Aorta (tissue), 5 donors: ENCODE measurements at places on chromosomes 12 and 14.

GRCh38 chr12:5524116-5524768 lies 92.3 kb downstream of the NTF3 start:
- no peak for DNase-seq

- no peak for DNase-seq
Measured at GRCh38 chr14:49880267-49881064, 12.4 kb upstream of the ARF6 start.

DNA sequence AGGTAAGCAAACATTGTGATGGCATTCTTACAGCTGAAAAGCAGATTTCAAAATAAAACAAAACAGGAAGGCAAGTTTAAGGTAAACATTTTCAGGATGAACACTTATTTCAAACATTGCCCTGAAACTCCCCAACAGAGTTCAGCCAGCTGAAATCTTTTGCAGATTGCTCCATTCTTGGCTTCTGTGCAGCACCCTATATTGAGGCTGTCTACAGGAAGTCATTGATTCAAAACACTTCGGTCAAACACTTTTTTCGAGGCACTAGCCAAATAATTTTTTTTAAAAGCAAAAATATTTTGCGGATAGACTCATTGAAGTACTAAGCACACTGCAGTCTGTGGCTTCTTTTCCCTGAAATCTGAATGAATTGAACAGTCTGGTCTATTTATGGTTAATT lies 318.1 kb upstream of the PDE3A start:
- no peak for DNase-seq

GRCh38 chr12:68391937-68392336 lies 59.8 kb upstream of the MDM1 start:
- DNase-seq: no peak

DNA sequence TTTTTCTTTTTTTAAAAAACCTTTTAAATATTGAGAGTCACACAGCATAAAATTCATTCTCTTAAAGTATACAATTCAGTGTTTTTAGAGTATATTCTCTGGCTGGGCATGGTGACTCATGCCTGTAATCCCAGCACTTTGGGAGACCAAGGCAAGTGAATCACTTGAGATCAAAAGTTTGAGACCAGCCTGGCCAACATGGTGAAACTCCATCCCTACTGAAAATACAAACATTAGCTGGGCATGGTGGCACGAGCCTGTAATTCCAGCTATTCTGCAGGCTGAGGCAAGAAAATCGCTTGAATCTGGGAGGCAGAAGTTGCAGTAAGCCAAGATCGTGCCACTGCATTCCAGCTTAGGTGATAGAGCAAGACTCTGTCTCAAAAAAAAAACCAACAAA lies 68.4 kb upstream of the BCAT1 start:
- no peak for DNase-seq

- peak; percentile 86 for DNase-seq
Measured at GRCh38 chr12:111409780-111410430, 4.2 kb downstream of the SH2B3 start.

GRCh38 chr12:32390572-32391219 lies 8.7 kb upstream of the FGD4 start:
- no peak for DNase-seq

DNA sequence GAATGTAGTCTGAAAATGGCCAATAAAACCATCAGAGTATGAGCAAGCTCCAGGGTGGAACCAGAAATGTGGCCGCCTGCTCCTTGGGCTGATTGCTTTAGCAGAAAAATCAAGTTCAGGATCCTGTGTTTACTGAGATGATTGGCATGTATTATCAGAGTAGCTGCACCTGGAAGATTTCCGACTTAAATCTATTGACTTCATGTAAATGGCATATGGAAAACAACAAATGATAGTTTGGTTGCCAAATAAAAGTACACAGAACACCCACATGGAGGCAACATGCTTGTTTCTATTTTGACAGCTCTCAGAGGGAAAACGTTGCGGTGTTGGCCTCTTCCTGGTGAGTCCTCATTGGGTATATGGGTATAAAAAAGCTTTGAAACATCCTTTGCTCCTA lies 31.3 kb downstream of the SOCS2 start:
- DNase-seq: no peak

DNA sequence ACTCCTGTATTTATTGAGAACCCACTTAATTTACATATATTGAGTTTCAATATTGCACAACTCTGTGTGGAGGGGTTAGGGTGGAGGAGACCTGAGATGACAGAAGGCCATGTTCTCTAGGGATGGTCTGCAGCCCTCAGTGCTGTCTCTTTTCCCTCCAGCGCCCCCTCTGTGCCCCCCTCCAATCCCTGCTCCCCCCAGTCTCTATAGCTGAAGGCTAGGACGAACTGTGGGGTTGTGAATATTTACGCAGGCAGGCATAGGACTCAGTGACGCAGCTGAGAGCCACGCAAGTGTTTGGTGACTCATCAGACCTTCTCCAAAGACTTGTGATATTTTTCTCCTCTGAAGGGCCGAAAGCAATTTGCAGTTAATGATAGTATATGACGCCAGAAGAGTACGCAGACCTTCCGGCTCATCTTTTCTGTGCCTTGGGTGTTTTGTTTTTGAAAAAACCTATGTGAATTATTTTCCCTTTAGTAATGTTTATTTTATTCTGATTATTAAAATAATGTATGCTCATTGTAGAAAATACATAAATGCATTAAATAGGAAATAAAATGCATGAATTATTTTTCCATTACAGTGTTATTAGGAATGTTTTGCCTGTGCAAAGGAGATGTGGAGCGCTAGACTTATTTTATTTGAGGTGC lies 85.3 kb downstream of the SLC25A47 start:
- no peak for DNase-seq

DNA sequence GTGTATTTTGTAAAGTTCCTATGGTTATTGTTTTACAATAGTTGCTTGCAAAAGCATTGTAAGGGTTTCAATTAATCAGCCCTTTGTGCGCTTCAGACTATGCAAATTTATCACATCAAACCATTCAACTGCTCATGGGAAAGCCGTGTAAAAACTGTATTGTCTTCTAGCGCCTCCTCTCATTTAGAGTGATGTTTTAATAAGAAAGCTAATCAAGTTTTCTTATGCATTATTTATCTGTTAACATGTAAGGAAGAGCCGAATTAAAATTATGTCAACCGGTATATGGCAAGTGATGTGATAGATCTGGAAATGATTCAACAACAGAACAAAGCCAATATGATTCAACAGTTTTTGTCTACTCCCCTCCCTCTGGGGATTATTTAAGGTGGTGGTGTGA lies 92.5 kb upstream of the RFX4 start:
- no peak for DNase-seq

DNA sequence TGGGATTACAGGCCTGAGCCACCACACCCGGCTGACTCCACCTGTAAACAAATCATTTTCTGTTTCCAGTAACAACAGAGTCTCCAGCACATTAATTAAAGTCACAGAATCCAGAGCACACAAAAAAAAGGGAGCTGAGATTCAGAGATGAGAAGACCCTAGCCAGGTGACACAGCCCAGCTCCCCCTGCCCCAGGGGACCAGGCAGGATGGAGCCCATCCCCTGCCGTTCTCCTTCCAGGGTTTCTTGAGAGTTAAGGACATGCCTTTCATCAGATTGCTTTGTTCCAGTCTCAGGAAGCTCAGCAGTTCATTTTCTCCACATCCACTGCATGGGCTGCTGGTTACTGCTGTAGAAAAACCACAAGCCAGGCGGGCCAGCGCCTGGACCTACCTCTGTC lies 81.2 kb downstream of the RIMBP2 start:
- DNase-seq: no peak
